ENCODE measurements at places on chromosomes 11 and 22.
A peak's percentile ranks its signal among the peaks of the same experiment; 100 is the strongest.

DNA sequence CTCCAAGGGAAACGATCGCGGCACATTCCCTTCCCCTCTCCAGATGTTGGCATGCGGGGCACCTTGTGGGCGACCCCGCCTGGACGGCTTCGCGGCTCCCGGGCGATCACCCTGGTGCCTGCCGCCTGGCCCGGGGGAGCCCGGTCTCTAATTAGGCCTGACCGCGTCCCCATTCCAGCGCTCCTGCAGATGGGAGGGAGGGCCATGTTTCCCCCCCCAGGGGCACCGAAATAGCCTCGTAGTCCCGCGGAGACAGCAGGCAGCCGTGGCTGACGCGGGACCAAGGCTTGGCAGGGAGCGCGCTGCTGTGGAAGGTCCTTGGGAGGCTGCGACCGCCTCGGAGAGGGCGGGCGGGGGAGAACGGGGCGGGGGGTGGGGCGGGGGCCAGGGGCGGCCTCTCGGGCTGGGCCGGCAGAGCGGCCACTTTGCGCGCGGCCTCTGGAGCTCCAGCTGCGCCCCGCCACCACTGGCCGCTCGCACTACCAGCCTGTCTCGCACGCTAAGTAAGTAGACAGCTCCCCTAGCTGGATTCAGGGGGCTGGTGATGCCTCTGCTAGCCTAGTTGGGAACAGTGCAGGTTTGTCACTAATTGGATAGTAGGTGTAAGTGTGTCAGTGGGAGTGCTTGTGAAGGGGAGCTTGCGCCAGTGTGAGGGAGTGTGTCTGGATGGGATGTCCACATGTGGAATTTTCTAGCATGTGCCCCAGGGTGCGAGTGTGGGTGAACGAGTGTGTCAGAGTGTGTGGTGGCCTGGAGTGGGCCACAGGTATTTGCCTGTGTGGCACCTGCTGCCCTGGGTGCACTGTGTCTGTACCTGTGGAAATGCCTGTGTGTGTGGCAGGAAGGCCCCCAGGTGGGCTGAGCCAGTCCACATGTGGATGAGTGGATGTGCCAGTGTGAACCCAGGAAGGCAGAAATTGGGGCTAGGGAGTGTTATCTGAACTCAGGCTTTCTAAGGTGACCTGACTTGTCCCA, at the start of gene INSC:
Gene INSC, plus strand, starts transcription at position 423 of the 975 bp plus-strand sequence. CDS start 34,252 bp downstream, outside the sequence.
- DNase-seq, result no peak

- peak; percentile 97 for DNase-seq
Observed at GRCh38 chr22:39534591-39535356, 2.2 kb upstream of the RPS19BP1 start.

GRCh38 chr11:72370201-72370600, 64.1 kb downstream of the CLPB start:
- no peak for DNase-seq

GRCh38 chr11:48055292-48056132, 75.2 kb downstream of the PTPRJ start:
- peak; percentile 70 for DNase-seq

GRCh38 chr11:131253656-131254151, 116.7 kb upstream of the NTM start:
- DNase-seq, result no peak

GRCh38 chr11:74650498-74650897, 58.1 kb downstream of the POLD3 start:
- no peak for DNase-seq

DNA sequence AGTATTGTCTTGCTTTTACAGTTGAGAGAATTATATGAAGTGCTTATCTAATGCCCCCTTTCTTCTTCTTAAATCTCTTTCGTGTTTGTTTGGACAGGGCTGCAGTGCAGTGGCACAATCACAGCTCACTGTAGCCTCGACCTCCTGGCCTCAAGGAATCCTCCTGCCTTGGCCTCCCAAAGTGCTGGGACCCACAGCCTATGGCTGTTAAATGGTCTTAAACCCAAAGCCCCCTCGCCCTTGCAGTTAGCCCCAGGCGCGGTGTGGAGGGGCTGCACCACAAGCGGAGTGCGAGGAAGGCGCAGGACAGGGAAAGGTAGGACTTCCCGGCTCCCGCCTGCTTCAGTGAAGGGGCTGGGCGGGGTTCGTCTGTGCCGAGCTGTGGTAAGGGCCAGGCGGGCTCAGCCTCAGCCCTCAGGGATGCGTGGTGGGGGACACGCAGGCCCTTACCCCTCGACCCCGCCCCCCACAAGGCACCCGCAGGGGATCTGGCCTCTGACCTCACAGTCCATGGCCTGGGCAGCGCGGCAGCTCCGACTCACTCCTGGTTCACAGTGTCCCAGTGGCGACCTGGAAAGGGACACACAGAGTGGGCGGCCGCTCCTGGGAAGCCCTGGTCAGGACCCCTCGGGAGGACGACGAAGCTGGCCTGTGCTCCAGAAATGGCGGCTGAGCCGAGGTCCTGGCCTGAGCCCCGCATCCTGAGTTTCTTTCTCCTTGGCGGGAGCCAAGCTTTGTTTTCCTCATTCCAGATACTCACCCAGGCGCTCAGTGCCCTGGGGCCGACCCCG, 24.5 kb downstream of the BID start:
- no peak for DNase-seq

DNA sequence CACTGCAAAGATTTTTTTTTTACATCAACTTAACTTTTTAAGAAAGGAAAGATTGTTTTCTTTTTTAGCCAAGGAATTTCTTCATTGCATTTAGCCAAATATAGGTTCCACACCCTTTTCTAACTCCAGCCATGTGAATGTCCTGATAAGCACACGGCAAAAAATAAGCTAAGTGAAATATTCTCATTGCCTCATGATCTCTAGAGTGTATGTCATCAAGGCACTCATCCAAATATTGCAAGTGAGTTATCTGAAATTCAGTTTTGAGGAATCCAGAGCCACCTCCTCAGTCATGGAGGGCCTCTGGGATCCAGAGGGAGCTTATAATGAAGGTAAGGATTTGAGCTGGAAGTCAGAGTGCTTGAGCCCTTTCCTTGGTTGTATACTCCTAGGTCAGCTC, 80.0 kb downstream of the BLID start:
- no peak for DNase-seq

GRCh38 chr11:79227767-79228755, 212.8 kb downstream of the TENM4 start:
- DNase-seq, result no peak

- DNase-seq, result no peak
Observed at GRCh38 chr22:42452456-42452855, 20.3 kb upstream of the NFAM1 start.

- peak; percentile 82 for DNase-seq
Observed at GRCh38 chr11:57458410-57459163, 1.7 kb upstream of the RTN4RL2 start.

DNA sequence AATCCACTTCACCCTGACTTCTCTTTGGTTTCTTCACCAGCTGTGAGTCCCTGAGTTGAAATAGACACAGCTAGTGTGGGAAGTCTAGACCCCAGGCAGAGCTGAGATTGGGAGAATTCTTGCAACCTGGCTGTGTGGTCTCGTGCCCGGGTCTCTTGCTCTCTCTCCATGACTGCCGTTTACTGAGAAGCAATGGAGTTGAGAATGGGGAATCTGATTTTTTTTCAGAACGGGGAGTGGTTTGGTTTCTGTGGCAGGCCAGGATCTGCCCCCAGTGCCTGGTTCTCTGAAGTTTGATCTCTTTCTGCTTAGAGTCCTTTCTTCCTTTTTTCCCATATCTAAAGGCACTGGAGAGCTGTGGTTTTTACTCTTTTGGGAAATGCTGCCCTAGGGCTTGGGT, 1.5 kb downstream of the SIDT2 start:
- DNase-seq, result peak; percentile 57

- peak; percentile 85 for DNase-seq
Observed at GRCh38 chr11:3807909-3808860, at the start of gene PGAP2. TSS of gene PGAP2 (plus strand) at chr11:3808560. CDS start at chr11:3811260, 2,700 bp downstream.

DNA sequence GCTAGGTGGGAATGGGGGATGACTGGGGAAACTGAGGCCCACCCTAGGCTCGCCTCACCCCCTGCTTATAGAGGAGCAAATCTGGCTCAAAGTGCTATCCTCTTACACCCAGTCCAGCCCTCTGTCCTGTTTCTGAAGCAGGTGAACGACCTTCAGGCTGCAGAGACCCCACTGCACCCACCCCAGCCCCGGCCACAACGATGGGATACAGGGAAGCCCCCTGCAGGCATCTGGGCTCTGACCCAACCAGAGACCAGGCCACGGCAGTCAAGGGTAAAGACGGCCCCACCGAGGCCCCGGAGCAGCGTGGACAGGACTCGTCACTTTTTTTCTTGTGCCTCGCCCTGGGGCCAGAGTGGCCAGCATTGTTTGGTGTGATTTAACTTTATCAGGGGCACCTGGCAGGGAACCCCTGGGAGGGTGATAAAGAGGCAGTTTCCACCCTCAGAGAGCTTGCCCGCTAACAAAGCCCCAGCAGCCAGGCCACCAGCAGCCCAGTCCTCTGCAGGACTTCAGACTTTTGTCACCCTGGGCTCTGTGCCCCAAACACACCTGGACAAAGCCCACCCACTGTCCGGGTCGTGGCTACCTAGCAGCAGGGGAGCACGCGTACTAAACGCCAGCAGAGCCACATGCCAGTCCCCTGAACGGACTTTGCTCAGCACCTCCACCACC, 612.6 kb downstream of the TBC1D22A start:
- DNase-seq, result no peak

- DNase-seq, result no peak
Observed at GRCh38 chr22:26800858-26801257, 143.5 kb downstream of the MIAT start.

DNA sequence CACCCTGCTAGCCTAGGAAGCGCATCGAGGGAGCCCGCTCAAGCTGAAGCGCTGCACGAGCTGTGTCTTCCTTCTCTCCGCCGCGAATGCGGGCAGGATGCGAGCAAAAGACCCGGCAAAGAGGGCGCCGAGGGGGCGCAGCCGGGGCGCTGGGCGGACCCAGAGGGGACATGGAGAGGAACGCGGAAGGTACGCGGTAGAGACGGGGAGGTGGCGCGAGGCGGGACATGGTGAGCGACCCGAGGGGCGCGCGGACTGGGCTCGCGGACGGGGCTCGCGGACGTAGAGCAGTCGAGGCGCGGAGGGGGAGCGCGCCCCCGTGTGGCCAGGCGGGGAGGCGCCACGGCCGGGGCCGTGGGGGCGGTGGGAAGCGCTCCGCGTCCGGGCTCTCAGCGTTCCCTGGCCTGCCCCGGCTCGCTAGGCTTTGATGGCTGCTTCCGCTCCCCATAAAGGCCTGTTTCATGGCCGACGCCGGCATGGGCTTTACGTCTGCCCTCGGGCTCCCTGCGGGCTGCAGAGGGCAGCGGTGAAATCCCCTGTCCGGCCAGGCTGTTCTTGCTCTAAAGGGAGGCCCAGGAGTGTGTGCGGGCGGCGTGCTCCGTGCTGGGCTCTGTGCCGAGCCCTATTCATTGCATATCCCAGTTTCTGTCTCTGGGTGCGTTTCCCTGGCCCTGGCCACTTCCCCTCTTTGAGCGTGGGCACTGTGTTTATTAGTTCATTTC, 31.2 kb upstream of the TRIM29 start:
- DNase-seq, result peak; percentile 85

GRCh38 chr22:49206281-49206680, 621.4 kb downstream of the BRD1 start:
- peak; percentile 28 for DNase-seq

DNA sequence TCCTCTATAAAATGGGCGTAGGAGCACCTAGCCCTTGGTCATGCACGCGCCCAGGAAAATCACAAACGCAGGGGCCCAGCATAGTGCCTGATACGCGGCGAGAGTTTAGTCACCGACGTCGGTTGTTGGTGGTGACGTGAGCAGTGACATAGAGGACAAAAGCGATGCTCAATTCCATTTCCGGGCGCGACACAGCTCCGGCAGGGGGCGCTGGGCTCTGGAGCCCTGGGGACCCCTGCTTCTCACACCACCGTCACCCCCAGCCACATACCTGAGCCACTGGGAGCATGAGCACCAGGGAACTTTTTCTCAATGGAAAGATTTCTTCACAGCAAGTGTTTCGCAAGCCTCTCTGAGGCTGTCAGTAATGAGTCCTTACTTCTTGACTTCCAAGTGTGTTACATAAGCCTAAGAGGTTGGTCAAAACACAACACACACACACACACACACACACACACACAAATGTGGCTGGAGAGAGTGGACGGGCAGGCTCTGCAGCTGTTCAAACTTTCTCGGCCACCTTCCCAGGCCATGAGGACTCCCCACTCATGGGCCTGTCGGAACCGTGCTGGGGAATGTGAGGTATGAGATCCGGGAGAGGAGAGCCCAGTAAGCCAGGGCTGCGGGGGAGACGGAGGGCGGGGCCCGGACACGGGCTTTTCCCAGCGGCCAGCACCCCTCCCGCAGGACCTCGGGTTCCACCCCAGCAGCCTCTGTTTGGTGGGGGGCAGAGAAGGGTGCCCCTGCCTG, 36.9 kb upstream of the LINC01488 start:
- DNase-seq, result no peak

GRCh38 chr22:25938151-25938550, 196.2 kb downstream of the MYO18B start:
- no peak for DNase-seq

DNA sequence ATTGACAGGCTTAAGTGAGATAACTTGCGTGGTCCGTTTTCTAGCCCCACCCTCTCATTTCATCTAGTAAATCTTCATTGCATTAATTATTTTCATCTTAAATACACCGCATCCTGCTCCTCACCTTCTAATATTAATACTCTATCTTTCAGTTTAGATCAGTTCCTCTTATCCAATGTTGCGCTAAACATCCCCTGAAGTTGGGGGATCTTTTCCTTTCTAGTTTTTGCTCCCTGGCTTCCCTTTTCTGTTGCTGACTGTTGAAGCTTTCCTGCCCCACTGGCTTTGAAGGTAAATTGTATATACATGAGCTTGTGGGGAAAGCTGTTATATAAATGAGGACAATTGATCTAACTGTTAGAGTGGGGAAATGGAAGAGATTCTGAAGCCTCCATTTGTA, 7.2 kb downstream of the CAT start:
- DNase-seq, result no peak

DNA sequence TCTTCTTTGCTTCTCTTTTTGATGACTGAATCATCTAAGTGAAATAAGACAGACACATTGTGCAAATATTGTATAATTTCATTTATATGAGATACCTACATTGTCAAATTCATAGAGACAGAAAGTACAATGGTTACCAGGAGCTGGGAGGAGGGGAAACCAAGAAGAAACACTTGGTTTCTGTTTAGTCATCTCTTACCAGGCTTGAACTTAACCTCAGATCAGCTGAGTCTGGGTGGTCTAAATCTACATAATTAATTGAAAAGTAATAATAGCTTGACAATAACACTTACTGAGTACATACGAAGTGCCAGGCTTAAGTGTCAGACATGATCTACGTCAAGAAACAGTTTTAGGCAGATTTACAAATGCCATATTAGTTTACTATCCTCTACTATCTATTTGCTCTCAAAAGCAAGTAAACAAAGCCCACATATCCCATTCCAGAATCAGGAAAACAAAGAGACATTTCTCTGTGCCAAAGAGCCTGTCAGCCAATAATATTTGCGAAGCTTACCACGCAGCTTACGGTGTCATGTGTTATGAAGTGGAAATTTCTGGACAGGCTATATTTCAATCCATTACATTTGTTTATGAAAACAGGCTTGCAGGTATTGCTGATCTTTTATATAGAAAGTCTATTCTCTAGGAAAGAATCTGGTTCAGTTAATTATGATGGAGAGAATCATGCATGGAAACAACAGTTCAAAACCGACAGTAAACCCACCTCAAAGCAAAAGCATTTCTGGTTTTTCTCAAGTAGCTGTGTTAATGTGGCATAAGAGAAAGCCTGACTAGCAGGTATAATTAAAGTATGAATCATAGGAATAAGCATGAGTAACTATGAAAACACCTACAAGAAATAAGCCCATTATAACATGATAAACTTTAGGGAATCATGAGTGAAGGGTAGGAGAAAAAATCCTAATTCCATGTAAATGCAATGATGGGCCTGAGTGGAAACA, 2.7 kb upstream of the ARHGAP42 start:
- no peak for DNase-seq
